ENCODE measurements at places on chromosomes 5 and 9.

DNA sequence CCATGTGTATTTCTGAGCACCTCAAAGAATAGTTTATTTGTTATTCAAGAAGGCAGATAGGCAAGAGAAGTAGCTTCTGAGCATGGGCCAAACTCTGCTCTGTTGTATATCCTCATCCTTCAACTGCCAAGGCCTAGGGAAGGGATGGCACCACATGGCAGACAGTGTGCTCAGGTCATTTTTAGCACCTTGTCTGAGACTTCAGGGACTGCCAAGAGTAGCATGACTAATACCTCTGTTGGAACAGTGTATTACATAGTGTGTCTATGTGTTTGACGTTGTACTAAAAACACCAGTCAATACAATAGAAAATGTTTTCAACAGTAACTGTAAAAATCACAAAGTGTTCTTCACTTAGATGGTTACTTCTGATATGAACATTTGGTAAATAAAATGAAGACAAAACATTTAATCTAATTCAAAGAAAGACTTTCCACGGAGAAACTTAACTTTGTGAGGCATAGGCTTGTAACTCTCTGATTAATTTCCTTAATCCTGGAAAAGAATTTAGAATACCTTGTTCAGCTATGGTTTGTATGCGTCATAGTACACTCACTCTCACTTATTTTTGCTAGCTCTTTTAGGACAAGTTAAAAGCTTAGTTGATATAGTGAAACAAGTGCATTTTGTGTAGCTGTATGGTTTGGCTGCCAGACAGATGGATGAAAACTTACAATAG is 318.4 kb upstream of the RIOK2 start:
- no peak for DNase-seq

DNA sequence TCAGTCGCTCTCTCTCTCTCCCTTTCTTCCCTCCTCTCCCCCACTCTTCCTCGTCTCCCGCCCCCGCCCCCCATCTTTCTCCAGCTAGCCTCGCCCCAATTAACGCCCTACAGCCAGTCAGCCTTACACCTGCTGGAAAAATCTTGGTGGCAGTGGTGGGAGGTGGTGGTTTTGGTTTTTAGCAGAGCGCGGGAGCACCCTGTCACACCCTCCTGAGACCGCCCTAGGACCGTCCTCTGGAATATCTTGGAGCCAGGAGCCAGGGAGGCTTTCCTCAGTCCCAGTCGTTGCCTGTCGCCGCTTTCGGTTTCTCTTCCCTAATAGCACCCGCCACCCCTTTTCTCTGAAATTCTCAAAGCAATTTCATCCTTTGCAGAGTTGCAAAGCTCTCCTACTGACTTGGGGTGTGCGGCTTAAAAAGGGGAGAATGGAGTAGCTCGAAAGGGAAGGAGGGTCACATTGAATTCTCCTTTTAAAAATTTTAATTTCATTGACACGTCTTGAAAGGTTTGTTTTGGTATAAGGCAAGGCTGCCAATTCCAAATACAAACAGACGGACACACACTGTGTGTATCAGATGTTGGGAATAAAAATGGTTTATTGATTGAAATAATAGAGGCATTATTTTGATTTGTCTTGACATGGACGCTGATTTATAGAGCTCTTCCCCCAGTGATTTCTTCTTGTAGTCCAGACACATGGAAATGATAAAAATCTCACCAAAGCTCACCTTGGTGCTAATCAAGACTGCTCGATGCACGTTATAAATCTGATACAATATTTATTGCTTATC is 301.3 kb downstream of the PARP8 start:
- no peak for DNase-seq

GRCh38 chr5:173583346-173583745 is 33.1 kb downstream of the BOD1 start:
- DNase-seq: no peak

DNA sequence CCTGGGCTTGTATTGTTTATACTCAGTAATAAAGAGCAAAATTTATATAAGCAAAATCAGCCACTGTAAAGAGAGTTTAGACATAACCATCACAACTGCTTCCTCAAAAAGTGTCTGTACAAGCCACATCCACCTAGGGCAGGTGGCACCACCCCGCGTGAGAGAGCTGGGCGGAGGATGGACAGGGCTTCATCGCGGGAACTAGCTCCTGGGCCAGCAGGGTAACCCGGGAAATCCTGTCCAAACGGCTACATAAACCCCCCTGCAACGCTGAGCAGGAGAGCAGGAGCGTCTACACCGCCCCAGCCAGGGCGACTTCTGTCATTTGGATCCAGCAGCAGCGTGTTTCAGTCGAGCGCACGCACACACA is 1.3 kb downstream of the SLC6A3 start:
- DNase-seq: no peak

DNA sequence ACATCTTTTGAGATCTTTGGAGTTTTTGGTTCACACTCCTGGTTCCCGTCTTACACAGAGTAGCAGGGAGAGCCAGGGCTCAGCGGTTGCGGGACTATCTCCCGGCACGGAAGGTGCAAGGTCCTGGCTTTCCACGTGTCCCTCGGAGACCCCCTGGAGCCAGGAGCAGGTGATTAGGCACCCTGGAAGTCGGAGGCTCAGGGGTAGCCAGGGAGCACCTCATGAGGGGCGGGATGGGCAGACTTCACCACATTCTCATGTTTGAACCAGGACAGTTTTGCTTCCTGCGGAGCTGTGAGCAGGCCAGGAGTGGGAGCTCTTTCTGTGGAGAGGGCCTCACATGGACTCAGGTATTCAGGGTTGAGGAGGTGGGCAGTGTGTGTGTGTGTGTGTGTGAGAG is 273.7 kb upstream of the IRX1 start:
- no peak for DNase-seq

GRCh38 chr9:842635-843426 is 1.3 kb downstream of the DMRT1 start:
- DNase-seq: no peak

DNA sequence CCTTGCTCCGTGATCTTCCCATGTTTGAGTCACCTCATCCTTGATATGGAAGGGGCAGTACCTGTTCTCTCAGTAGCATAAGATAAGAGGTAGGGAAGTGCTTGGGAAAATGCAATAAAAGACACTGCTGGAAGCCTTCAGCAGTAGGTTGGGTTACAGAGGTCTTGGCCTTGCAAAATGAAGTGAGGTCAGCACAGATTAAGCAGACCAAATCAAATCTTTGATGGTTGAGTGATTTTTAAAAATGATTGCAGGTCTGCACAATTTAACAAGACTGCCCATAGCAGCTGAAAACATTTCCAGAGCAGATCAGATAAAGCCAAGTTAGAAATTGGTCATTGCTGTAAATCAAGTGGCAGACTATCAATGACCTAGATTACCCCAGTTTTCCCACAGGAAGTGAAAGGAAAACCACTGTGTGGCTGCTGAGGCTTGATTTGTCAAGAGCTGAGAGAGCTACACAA is 32.9 kb downstream of the PALM2AKAP2 start:
- DNase-seq: no peak

DNA sequence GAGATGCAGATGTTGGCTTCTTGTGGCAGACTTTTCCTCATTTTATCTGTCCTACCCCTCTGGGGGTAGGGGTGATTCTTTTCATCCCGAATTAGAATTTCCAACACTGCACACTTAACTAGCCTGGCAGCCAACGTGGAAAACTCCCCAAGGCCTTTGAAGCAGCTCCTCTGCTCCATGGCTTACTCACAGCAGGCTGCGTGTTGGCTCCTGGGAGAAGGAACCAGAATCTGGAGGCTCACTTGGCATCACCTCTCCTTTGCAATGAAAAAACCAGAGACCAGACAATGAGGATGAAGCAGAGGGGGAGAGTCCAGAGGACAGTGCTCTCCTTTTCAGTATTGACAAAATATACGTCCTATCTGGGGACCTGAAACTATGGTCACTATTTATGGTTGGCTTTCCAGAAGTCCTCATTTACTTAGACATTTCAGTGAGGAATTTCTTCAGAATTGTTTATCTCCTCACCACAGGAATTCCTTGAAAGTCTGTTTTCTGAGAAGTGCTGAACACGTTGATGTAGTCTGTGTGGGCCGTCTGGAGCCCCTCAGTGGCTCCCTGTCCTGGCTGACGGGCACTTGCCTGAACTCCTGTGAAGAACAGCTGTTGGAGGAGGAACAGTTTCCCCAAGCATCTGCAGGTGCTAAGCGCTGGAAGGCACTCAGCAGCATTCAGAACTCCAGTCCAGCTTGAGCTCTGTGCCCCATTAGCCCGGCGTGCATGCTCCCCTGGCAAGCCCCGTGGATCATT is 231.3 kb downstream of the RFK start:
- DNase-seq: no peak

- no peak for DNase-seq
Observed at GRCh38 chr9:124741662-124742061, 29.4 kb downstream of the NR6A1 start.

Measured in effector memory CD8-positive, alpha-beta T cell (primary cell).